ENCODE measurements at places on chromosomes 7 and 10.

DNA sequence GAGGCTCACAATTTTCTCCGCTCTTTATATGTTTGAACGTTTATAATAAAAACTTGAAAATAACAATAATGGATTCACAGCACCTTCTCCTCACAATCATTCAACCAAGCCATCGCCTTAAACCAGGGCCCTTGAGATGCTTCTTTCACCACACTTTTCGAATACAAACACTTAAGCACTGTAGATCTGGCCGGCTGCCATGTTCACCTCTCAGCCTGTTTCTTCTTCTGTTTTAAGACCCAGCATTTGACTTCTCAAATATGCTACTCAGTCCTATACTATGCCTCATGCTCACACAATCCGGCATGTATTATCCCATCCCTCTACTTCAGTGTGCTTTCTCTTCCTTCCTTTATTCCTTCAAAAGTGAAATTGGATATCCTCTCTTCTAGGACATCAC, 280.6 kb downstream of the TFEC start:
- no peak for DNase-seq

- DNase-seq = no peak
Observed at GRCh38 chr7:55533729-55534080, 38.6 kb downstream of the VOPP1 start.

- DNase-seq = peak; percentile 70
Observed at GRCh38 chr7:102125127-102125596, 161.5 kb upstream of the SH2B2 start.

- DNase-seq = no peak
Observed at GRCh38 chr7:66315192-66315591, 110.1 kb downstream of the TPST1 start.

DNA sequence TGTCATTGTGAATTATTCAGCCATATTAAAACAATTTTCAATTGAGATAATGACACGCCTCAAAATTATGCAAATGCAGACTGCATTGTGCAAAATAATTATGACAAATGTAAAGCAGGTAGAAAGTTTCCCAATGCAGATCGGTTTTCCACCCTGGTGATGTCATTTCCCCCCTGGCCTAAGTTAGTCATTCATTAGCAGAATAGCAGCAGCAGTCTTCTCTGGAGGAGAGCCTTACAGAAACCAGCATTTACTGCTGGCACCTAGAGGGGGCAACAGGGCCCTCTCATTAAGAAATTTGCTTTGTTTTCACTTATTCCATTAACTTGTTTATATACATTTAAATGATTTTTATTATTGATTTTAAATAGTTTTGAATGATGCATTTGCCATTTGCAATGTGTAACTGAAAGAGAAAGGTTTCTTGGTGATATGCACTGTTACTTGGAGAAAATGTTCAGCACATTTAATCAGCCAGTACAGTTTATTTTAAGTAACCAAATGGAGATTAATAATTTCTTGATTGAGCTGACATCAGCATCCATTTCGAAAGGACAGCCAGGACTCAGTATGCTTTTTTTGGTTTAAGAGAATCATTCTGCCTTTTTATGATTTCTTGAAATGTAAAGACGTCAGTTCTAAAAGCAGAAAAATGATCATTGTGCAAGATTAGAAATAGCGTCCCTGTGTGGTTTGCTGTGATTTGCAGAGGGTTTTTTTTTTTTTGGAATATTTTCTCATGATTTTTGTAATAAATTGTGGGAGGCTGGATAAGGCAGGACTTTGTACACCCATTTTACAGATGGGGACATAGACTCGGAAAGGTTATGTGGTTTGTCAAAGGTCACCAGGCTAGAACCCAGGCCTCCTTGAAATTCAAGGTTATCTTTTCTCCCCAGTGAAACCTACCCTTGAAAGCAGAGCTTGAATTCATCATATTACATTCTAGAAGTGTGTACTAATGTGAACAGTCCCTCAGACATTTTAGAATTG, 3.5 kb downstream of the ARID5B start:
- DNase-seq = no peak

GRCh38 chr7:47954231-47954911, 6.1 kb upstream of the PKD1L1 start:
- no peak for DNase-seq

DNA sequence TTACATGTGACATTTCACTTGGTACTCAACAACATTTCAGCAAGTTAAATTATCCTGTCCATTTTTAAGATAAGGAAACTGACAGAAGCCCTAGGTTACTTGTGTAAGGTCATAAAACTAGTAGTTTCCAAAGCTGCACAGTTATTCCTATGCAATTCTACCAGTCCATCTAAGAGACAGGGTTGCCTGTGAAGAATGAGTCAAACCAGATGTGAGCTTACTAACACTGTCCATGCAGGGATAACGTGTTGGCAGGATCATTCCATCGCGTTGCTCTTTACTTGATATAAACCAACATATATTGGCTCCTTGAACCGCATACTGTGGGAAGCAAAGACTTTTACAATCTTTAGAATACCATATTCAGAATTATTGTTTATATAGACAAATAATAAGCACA, 280.9 kb upstream of the HGF start:
- DNase-seq = peak; percentile 23

DNA sequence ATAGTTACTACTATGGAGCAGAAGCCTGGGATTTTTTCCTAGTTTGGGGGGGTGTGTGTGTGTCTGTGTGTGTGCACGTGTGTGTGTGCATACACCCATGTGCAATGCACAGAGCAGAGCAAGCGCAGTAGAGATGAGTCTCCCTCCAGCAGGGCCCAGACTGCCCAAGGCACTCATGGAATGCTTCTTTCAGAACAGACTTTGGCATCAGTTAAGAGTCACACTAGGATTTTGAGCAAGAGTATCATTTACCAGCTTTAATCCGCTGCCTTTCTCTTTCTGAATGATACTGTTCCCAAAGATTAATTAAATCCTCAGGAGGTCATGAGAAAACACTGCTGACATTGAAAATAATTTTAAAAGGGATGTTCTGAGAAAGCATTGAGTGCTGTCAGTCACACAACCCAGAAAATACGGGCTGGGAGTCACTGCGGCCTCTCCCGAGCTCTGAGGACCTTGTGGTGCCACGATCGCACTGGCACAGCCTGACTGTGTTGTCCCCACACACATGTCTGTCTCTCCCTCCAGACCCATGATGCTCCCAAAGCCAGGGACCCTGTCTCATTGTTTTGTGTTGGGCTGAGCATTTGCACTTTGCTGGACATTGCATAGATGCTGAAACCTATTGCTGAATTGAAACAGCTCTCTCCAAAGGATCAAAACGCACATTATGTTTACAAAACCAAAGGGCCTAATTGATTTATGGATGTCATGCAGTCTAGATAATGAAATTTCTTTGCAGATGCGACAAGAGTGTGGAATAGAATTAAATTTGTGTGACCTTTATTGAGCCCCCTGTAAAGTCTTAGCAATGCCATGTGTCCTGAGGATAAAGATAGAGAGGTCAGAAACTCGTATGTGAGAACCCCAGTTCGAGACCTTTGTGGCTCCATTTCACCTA, 54.7 kb upstream of the FIGNL1 start:
- no peak for DNase-seq

GRCh38 chr7:8365499-8366110, 67.8 kb upstream of the NXPH1 start:
- DNase-seq = no peak

- DNase-seq = no peak
Observed at GRCh38 chr10:66717231-66717981, 208.4 kb upstream of the LRRTM3 start.

DNA sequence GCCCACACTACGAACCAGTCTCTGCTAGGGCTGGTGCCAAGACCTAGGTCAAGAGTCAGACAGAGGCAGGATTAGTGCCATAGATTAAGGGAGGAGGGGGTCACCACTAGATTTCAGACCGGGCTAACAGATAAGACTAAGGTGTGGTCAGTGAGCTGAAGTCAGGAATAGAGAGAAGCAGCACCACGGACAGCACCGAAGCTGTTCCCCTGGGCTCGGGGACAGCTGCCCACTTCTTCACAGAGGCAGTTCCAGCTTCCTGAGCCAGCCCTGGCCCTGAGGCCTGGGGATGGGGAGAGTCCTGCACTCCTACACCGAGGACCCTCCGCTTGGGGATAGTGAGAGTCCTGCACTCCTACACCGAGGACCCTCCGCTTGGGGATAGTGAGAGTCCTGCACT, 11.2 kb upstream of the JAKMIP3 start:
- no peak for DNase-seq

DNA sequence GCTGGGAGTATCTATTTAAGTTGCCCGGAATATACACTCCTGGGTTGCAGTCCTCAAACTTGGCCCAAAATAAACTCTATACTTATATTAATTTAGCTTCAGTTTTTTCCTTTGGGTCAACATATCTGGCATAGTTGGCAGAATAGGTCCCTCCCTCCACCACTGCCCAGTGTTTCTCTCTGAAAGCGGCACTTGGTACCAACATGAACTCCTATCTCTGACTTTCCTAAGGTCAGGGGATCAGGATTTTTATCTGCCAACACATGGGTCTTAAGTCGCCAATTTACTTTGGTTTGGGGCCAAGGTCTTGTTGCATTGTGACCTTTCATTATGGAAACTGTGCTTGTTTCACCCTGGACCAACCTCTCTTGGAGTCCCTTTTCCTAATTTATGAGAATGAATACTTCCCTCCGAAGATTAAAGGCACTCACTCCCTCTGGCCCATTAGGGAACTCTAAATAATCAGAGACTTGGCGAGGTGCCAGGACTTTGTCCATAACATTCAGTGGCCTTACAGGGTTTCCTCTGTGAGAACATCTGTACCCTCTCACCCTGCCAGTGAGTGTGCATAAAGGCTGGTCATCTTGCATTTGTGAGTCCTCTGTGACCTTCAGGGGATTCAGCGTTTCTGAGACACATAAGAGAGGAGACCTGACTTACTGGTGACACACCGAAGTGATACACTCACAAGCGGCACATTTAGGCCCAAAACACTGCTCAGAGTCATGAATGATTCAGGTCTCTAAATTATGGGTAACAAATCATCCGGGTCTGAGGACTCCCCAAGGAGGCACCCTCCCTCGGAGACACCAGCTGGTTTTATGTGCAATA, 19.7 kb upstream of the FKBP9 start:
- DNase-seq = no peak

GRCh38 chr7:158074896-158075632, 512.6 kb downstream of the PTPRN2 start:
- DNase-seq = no peak

- DNase-seq = no peak
Observed at GRCh38 chr7:116526897-116527296, 2.1 kb downstream of the CAV1 start.
